ENCODE measurements at places on chromosomes 11 and 22.

DNA sequence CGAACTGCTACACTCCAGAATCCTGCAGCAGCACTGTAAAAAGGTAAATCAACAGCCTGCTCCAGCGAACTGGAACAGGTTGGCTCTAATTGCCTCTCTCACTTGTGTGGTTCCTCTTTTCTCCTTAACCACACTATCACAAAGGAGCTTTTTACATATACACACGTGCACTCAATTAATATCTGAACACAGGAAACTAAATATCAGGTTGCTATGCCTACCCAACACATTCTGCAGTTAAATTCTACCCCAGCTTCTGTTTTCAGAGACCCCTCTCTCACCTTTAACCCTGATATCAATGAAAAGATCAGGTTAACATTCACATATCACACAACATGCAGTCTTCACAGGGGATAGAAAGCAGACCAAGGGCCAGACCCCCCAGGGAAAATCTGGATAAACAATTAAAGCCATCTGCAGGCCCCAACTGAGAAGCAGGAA, 11.0 kb downstream of the RBFOX2 start:
- no peak overlapping the region for H3K27ac ChIP-seq
- H3K27me3 ChIP-seq = peaks cover 11% of the 10 kb centered on the region
- no peak for DNase-seq
- no peaks in the 10 kb centered on the region for H3K36me3 ChIP-seq
- peaks cover 5% of the 10 kb centered on the region for H3K4me1 ChIP-seq
- no peak overlapping the region for H3K4me3 ChIP-seq

DNA sequence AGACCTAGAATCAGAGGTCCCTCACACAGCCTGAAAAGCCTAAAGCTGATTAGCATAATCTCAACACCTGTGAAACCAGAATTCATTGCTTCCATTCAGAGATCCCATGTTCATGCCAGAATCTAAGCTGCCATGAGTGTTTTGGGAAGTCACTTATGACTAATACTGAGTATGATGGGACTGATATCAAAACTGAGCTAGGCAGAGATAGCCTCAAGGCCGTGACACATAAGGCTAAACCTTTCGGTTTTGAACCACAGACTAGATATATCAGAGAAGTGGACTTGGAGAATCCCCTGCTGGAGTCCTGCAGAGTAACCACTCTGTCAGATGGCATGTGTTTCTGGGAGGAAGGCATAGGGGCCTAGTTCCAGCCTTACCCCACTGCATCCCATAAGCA, 23.1 kb upstream of the GLYATL2 start:
- H3K27me3 ChIP-seq = no peaks in the 10 kb centered on the region
- no peaks in the 10 kb centered on the region for H3K4me1 ChIP-seq
- H3K27ac ChIP-seq = no peak overlapping the region
- no peak overlapping the region for H3K4me3 ChIP-seq
- H3K36me3 ChIP-seq = no peaks in the 10 kb centered on the region
- DNase-seq = no peak

DNA sequence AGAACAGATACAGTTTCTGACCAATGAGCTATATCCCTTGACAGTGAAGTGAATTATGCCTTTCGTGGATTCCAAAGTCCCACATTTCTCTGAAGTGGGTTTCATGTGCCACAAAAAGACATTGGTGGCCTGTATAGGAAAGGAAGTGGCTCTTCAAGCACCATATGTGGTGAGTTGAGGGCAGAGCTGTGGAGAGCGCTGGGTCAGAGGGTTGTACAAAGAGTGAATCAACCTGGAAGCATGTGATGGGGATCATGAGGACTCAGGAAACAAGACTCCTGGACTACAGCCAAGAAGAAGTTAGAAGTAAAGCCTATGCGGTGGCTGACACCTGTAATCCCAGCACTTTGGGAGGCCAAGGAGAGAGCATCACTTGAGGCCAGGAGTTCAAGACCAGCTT, 579 bp upstream of the SLC5A4 start:
- no peak overlapping the region for H3K27ac ChIP-seq
- peaks cover 5% of the 10 kb centered on the region for H3K4me1 ChIP-seq
- H3K36me3 ChIP-seq = no peaks in the 10 kb centered on the region
- peaks cover 27% of the 10 kb centered on the region for H3K27me3 ChIP-seq

GRCh38 chr11:75779960-75780359, 11.4 kb downstream of the DGAT2 start:
- H3K36me3 ChIP-seq = no peaks in the 10 kb centered on the region
- no peak overlapping the region for H3K4me3 ChIP-seq
- no peak overlapping the region for H3K27ac ChIP-seq
- no peak for DNase-seq

- peak overlapping the region; percentile 11 for H3K27ac ChIP-seq
- DNase-seq = no peak
- peaks cover 18% of the 10 kb centered on the region for H3K4me1 ChIP-seq
- peaks cover 33% of the 10 kb centered on the region for H3K27me3 ChIP-seq
- H3K36me3 ChIP-seq = no peaks in the 10 kb centered on the region
- no peak overlapping the region for H3K4me3 ChIP-seq
These were observed 8.5 kb downstream of the BATF2 start for GRCh38 chr11:64987998-64988854.

DNA sequence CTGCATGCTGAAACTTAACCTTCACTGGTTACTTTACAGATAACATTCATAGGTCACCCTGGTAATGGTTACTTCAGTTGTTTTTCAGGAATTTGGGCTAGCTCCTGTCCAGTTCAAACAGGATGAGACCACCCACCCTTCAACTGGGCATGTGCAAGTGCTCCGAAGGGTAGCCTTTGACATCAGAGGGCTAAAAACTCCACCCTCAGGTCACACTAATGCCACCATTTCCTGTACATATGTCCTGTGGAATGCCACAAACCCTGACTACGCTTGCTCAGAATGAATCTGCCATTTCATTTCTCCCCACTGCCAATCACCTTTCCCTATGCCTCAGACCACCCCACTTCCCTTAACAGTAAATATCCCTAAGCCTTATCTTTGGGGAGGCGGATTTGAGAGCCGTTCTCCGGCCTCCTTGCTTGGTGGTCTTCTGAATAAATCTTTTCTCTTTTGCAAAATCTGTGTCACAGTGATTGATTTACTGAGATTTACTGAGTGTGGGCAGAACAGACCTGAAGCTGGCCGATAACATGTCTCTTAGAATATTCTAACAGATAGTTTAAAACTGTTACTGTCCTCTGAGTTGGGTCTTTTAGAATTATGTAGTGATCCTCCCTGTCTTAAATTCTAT, 25.4 kb upstream of the FXYD2 start:
- DNase-seq = no peak
- H3K36me3 ChIP-seq = no peaks in the 10 kb centered on the region
- H3K4me3 ChIP-seq = no peak overlapping the region
- H3K27ac ChIP-seq = no peak overlapping the region

DNA sequence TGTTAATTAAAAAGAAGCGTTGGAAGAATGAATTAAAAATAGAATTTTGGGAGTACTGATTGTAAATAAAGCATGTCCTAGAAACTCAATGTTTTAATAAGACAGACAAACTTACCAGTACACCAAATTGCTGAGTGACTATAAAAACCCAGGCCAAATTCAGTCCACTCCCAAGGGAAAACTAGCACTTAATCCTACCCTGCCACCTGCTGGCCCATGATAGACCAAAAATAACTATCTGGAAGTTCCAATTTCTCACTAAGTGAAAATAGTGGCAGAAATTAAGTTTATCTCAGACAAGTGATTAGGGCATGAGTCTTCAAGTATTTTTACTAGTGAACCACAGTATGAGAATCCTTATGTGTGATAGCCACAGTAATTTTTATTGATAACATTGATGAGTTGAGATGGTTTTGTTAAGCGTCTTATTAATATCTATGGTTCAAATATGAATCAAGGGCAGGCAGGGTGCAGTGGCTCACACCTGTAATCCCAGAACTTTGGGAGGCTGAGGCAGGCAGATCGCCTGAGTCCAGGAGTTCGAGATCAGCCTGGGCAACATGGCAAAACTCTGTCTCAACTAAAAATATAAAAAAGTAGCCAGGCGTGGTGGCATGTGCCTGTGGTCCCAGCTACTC, 9.8 kb upstream of the DDX10 start:
- H3K4me1 ChIP-seq = no peaks in the 10 kb centered on the region
- H3K27me3 ChIP-seq = peaks cover 19% of the 10 kb centered on the region
- no peak overlapping the region for H3K27ac ChIP-seq
- peak; percentile 46 for DNase-seq
- no peaks in the 10 kb centered on the region for H3K36me3 ChIP-seq
- no peak overlapping the region for H3K4me3 ChIP-seq

- no peak overlapping the region for H3K4me3 ChIP-seq
- no peak overlapping the region for H3K27ac ChIP-seq
- DNase-seq = no peak
- no peaks in the 10 kb centered on the region for H3K36me3 ChIP-seq
- H3K4me1 ChIP-seq = no peaks in the 10 kb centered on the region
These were observed 144.5 kb downstream of the CCDC34 start for GRCh38 chr11:27218421-27219038.

DNA sequence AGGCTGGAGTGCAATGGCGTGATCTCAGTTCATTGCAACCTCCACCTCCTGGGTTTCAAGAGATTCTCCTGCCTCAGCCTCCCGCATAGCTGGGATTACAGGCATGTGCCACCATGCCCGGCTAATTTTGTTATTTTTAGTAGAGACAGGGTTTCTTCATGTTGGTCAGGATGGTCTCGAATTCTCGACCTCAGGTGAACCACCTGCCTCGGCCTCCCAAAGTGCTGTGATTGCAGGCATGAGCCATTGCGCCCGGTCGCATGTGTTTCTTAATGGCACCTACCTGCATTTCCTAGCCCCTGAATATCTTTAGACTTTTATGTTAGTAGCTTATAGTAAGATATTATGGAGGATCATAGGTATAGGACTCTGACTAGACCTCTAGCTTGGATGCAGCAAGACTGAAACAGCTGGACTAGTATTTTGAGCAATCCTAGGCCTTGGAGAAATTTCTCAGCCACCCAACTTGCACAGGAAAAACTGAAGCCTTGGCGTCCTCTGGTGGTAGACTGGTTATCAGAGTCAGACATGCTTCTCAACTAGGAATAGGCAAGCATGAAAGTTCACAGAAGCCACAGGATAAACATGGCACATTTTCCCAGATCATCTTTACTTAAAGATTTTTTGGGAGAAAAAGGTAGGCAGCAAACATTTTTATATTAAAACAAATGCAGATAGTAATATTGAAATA, 22.7 kb upstream of the C1QTNF4 start:
- H3K27me3 ChIP-seq = no peaks in the 10 kb centered on the region
- no peaks in the 10 kb centered on the region for H3K4me1 ChIP-seq
- peaks cover 21% of the 10 kb centered on the region for H3K36me3 ChIP-seq
- no peak overlapping the region for H3K4me3 ChIP-seq
- no peak overlapping the region for H3K27ac ChIP-seq

DNA sequence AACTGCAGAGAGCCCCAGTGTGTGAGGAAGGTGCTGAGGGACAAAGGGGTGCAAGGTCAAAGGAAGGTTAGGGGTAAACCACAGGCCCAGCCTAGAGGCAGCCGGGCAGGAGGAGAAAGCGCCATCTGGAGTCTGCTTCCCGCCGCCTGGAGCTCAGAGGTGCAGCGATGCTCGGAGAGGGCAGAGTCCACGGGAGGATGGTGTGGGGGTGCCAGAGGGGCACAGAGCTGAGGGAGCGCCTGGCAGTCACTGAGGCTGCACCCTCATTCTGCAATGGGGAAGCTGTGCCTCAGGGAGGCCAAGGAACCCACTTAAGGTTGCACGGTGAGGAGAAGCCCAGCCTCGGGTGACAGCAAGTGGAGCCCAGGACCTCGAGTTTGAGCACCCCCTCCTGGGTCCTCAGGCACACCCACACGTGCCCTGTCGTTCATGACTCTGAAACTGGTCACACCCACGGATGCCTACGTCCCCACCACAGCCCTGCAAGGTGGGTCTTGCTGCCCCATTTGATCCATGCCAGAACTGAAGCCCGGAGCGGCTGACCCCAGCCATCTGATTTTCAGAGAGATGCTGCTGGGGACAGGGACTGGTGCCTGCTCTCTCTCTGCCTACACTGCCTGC, 1.6 kb downstream of the IL2RB start:
- peaks cover 70% of the 10 kb centered on the region for H3K4me1 ChIP-seq
- H3K27me3 ChIP-seq = no peaks in the 10 kb centered on the region
- peak; percentile 58 for DNase-seq

DNA sequence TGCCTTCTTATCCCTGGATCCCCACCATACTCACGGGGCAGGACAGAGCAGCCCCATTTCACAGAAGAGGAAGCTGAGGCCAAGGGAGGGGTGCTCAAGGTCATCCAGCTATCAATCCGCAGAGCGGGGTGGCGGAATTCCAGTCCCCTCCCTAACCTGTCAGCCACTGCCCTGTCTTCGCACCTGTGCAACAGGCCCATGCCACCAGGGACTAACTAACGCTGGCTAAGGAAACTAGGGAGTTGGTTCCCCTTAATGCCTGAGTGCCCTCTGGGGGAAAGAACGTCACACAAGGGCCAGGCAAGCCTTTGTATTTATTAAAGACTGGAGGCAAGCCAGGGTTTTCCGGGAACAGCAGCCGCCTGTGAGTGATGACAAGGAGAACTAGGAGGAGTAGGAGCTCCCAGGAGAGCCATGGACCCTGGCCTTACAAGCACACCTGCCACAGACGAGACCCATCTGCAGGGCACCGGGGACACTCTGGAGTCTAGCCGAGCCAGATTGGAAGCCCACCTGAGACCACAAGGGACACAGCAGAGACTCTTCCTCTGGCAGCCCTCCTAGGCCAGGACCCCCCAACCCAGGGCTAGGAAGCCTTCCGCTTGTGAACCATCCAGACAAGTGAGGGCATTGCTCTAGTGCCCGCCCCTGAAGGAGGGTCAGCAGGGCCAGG, 64.4 kb downstream of the MYH9 start:
- H3K4me1 ChIP-seq = peaks cover 24% of the 10 kb centered on the region
- H3K36me3 ChIP-seq = peaks cover 74% of the 10 kb centered on the region
